ENCODE measurements at places on chromosomes 1 and 21. TPM values are rescaled to one million over a fixed set of nuclear protein-coding genes. Genes with fewer than 3 reads are reported as not detected.

GRCh38 chr1:221494670-221495069, 247.2 kb downstream of the DUSP10 start:
- no peak for DNase-seq

DNA sequence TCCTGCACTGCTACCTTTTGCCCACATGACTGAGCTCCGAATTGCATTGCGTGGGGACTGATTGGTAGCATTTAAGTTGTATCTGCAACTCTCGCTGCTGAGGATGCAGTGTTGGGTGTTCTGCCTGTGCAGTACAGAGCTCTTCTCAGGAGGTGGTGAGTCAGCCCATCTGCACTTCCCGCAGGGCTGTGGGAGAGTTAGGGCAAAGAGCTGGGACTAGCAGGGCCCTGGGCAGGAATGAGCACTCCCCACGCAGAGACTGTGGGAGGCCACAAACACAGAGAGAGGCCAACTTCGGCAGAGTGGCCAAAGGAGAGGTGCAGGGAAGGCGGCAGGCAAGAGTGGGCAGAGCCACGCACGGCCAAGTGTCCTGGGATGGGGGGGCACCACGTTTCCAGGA, 244.7 kb downstream of the SIPA1L2 start:
- DNase-seq = no peak

- DNase-seq = peak; percentile 50
Measured at GRCh38 chr21:36330904-36331303, 10.9 kb downstream of the MORC3 start.

DNA sequence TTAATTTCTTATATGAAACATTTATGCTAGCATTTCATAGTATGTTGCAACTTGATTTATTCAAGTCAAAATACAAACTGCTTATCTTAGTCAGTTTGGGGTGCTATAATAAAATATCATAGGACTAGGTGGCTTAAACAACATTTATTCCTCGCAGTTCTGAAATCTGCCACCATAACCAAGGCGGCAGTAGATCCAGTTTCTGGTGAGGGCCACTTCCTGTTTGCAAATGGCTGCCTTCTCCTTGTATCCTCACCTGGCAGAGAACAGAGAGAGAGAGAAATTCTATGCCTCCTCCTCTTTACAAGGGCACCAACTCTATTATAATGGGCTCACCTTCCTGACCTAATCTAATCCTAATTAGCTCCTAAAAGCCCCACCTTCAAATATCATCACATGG, 76.1 kb upstream of the RGS2 start:
- no peak for DNase-seq

DNA sequence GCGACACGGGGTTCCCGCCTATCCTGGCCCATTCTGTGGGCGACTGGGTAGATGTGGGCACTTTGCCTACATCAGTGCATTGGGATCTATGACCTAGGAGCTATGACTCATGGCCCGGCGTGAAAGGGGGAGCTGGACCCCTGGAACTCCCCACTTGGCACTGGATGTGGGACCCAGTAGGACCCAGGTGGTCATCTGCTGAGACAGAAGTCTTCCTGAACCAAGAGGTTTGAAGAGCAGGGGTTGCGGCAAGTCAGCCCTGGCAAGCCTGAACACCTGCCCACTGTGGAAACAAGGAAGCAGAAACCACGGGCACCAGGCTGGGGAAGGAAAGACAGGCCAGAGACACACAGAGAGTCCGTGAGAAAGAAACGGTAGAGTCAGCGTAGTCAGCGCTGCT, 656.7 kb downstream of the AJAP1 start:
- no peak for DNase-seq

- DNase-seq = peak; percentile 6
Measured at GRCh38 chr1:177959811-177960515, 9.9 kb downstream of the SEC16B start.

- no peak for DNase-seq
Measured at GRCh38 chr1:43229826-43230780, 39.7 kb upstream of the TMEM125 start.

DNA sequence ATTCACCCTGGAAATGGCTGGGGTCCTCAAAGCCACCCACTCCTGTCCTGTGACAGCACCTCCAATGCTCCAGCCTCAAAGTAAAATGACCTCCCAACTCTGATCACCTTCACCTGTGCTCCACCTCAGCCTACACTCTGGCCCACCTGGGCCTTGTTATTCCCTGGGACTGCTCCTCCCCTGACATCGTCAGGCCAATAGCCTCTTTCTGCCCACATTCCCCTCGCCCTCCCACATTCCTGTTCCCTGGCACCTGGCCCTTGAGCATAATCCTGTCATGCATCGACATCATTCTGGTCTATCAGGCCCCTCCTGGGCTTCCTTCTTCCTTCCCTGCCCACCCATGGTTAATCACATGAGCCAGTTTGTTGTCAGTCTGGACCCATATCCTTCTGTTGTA, 13.2 kb upstream of the BCAR3 start:
- DNase-seq = no peak

DNA sequence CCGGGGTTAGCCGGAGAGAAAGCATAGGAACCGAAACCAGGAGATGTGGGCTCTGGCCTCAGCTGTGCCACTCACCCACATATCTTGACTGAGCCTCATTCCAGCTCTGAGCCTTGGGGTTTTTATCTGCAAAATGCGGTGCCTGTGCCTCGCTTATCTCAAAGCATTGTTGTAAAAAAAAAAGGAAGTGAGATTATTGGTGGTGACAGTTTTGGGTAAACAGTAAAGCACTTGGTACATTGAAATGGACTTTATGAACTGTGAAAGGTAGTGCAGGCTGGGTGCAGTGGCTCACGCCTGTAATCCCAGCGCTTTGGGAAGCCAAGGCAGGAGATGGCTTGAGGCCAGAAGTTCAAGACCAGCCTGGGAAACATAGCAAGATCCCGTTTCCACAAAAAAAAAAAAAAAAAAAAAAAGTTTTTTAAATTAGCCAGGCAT, 3.8 kb downstream of the PTAFR start:
- no peak for DNase-seq

GRCh38 chr1:164613176-164613575, 54.2 kb downstream of the PBX1 start:
- no peak for DNase-seq

GRCh38 chr1:110872745-110873720, at the start of gene CD53:
Gene CD53, plus strand, starts transcription at chr1:110873148. Its CDS starts 18,261 bp downstream, at chr1:110891409.
- DNase-seq = no peak

DNA sequence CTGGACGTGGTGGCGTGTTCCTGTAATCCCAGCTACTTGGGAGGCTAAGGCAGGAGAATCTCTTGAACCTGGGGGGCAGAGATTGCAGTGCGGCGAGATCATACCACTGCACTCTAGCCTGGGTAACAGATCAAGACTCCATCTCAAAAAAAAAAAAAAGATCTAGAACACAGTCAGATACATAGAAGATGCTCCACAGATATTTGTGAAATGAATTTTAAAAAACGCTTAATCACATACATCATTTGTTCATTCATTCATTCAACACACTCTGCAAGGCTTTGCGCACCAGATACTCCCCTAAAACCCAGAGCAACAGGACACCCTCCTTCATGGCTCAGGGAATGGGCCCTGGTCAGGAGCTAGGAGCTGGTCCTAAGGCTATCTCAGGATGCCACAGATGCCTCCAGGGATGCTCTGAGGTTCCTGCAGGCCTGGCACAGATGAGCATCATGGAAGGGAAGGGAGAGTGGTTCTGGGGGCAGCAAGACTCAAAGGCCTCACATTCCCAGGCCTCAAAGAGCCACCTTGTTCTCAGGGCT, 6.4 kb downstream of the HSPG2 start:
- DNase-seq = no peak

DNA sequence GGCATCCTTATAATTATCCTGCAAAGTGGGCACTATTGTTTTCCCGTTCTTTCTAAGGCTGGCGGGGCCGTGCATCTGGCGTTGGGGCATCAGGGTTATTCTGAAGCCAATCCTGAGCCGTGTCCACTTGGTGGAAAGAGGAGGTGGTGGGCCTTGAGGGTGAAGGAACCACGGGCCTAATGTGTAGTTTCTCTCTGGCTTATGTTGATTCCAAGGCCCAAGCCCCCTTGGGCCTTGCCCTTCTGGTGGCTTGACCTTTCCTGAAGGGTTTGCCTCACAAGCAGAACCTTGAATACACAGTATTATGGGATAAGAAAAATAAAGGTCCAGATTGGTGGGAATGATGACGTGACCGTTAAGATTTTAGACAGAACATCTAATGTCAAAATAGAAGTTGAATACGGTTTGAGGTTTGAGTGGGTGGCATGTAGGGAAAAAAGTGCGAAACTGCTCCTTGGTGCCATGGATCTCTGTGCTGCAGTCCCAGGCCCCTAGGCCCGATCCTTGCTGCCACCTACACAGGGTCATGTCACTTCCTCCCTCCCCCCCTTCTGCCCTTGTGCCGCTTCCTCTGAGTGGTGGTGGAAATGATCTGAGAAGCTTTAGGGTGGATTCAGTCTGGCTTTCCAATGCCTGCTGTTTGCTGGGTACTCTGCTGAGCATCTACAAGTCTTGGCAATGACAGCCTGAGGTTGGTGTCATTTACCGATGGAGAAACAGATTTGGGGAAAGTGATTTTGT, 90.5 kb downstream of the PRDM2 start:
- DNase-seq = no peak

DNA sequence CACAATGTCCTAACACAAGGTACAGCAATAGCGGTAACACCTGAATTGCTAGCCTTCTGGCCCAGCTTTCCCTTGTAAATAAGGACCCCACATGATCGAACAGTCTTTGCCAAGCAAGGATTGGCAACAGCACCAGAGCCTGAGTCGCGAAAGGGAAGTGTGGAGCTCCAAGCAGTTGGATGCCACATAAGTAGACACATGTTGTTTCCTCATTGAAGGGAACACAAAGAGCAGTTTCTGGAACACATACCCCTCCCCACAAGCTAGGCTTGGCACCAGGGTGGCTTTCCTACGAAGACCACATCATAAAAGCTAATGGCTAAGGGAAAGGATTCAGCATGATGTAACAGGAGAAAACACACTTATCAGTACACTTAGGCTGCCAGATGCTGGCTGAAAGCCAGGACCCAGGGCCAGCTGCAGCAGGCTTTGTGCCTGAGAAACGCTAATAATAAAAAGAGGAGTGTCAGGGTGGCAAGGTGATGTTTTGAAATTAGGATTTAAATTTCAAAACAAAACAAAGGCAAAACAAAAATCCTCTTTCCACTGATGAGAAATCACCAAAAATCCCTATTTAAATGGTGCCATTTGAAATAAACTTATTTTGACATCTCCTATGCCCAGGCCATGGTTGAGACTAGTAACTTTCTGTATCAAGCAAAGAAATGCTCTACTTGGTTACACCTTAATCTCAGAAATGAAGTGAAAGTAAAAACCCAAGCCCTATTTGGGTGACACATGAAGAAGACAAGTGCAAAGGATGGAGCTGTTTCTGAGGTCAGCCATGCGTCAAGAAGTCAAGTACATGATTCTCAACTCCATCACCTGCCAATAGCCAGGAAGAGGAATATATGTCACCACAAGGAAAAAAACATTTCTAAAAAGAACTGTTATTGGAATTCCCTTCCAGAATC, 11.9 kb upstream of the CPLANE2 start:
- DNase-seq = peak; percentile 66

DNA sequence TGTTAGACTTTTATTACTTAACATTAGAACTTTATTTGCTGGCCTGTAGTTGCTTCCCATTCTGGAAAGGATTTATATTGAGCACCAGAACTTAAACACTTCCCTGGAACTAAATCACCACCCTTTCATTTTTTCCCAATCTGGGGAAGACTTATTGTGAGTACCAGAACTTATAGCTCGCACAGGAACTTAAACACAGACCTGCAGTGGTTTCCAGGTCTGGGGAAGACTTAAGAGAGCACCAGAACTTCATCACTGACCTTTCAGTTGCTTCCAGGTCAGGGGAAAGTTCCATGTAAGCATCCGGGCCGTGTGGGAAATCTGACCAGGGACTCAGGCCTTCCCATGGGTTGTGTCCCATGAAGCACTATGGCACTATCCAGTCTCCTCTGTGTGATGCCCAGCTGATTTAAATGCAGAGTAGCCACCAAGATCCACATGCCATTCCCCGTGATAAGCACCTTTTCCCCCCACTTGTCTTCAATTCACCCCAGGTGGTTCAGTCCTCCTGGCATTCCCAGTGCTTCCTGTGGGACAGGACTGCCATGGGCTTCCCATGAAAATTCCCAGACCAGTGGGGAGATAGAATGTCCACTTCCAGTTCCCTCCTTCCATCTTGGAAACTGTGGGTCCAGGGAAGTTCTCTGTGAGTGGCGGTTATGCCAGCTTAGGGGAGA, 48.9 kb downstream of the C4BPA start:
- DNase-seq = no peak

- no peak for DNase-seq
Measured at GRCh38 chr1:29002792-29003191, 88.4 kb downstream of the EPB41 start.

DNA sequence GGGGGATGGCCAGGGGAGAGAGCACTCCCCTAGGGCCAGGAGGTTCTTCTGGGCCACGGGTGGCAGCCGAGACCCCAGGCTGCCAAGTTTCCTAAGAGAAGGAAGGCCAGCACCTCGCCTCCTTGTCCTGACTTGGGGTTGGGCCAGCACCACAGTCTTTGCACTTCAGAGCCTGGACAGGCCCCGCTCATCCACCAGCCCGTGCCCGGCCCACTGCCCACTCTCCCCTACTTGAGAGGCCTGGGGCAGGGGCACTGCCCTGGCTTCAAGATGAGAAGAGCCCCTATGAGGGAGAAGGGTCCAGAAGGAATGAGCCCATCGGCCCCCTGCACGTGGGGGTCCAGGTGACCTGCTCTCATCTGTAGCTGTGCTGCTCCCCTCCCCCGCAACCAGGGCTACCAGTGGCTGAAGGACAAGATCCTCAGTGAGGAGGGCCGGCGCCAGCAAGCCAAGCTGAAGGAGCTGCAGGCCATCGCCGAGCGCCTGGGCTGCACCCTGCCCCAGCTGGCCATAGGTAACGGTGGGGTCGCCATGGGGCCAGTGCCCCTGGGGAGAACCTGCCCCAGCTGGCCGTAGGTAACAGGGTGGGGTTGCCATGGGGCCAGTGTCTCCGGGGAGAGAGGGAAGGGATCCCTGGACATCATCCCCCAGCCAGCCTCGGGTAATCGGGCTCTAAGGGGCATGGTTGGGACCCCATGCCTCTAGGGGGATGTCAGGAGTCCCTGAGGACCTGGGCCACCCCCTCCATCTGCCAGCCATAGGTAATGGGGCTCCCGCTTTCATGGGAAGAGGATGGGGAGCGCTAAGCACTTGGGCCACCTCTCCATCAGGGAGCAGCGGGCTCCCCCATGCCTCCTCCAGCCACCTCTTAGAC, 50.8 kb downstream of the KCNAB2 start:
- DNase-seq = no peak

LHX8 gene
- total RNA-seq = 0.64 TPM

CTXND2 gene
- total RNA-seq = not detected

CD5L gene
- total RNA-seq = 0.27 TPM

CNIH4 gene
- total RNA-seq = 25.9 TPM

TSPEAR gene
- 0.09 TPM for total RNA-seq

FCRLB gene
- total RNA-seq = 1.4 TPM

GCSAML gene
- total RNA-seq = 0.36 TPM

COL11A1 gene
- 35.0 TPM for total RNA-seq

Measured in cerebellum (tissue), 4 donors.